ENCODE measurements at places on chromosomes 16 and 17.

DNA sequence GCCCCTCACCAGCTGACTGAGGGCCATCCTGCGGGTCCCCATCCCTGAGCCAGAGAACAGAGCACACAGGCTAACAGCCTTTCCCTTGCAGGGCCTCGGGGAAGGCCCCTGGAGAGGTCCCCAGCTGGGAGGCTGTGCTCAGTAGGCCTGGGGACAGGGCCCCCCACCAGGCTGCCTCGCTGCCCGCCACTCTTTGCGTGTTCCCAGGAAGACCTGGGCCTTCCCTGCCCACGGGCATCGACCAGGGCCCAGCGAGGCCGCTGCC is 785 bp downstream of the HID1 start:
- DNase-seq, result no peak

DNA sequence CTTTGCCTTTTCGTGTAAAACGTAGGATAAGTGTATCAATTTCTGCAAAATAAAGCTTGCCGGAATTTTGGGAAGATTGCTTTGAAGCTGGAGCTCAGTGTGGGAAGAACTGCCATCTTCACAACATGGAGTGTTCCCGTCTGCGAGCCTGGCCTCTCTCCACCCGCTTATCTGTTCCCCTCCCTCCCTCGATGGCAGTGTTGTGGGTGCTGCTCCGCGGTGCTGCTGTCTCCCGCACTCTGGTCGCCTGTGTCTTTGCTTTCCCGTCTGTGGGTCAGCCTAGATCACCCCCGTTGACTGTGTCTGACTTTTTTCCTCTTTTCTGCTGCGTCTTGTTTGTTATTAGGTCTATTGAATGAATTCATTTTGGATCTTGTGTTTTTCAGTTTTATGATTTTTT is 17.0 kb downstream of the ACSF3 start:
- DNase-seq, result no peak

DNA sequence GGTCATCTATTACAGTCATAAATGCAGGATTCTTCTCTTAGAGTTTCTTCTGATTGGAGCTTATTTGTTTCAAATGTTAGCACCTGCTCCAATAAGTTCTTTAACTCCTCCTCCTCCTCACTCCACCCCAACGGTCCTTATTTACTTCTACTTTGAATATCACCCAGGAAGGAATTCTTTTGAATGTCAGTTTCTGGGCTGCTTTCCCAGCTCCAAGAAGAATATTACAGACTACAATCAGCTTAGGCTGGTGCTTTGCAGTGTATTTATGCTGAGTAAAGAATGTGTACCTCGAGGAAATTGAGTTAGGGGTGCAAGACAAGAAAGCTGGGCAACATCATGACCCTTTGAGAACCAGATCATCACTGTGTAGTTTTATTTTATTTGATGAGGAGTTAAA is 30.8 kb downstream of the MAP3K3 start:
- no peak for DNase-seq

DNA sequence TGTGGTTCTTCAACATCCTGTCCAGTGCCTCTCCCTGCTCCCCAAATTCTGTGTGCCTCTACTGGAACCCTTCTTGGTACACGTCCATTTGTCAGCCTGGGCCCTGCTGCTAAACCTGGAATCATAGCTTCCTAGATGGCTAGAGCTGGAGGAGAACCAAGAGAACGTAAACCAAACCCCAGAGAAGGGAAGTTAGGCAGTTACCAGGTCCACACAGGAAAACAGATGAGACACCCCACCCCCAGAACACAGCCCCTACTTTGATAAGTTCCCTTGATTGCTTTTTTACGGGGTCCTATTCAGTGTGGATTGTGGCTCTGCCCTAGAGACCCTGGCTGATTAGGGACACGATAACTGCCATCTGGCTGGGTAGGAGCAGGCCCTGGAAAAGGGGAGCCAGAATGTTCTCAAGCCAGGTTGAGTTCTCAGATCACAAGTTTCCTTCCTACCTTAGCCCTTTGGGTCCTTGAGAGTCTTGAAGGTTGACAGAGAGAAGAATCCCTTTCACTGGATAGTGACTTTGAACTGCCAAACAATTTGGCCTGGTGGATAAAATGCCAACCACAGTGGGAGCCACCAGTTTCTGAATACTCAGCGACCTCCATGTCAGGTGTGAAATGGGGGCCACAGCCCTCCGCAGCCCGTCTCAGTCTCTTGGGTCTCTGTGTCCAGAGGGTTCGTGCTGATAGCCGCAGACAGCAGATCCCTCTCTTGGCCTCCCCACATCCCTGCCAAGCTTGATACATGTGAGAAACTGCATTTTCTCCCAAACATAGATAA is 7.9 kb downstream of the TBX4 start:
- no peak for DNase-seq

DNA sequence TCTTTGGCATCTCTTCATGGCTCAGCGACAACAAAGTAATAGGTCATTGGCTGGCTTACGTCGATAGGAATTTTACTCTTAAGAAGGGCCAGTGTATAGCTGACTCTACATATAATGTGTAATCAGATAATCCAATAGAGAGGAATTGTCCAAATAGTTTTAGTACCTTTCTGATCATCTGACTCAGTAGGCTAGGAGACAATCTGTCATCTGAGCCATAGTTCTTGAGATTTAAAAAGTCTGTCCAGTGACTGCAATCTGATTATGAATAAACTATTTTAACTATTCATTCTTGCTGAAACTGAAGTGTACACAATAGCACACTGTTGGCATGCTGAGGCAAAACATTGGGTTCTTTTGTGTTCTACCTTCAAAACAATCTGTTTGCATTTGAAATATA is 21.4 kb upstream of the NOL11 start:
- no peak for DNase-seq

DNA sequence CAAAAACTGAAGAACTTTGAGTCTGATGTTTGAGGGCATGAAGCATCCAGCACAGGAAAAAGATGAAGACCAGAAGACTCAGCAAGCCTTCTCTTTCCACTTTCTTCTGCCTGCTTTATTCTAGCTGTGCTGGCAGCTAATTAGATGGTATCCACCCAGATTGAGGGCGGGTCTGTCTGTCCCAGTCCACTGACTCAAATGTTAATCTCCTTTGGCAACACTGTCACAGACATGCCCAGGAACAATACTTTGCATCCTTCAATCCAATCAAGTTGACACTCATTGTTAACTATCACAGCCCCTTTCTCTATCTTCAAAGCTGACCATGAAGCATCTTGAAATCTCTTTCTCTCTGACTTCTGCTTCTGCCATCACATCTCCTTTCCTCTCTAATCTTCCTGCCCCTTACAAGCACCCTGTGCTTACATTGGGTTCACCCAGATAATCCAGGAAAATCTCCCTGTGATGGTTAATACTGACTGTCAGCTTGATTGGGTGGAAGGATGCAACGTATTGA is 115.9 kb upstream of the CDH13 start:
- DNase-seq, result no peak
